Effector CD4-positive, alpha-beta T cell (primary cell): ENCODE measurements at places on chromosomes 6 and 20.

GRCh38 chr6:2784061-2784460 lies 18.9 kb downstream of the WRNIP1 start:
- DNase-seq, result no peak

DNA sequence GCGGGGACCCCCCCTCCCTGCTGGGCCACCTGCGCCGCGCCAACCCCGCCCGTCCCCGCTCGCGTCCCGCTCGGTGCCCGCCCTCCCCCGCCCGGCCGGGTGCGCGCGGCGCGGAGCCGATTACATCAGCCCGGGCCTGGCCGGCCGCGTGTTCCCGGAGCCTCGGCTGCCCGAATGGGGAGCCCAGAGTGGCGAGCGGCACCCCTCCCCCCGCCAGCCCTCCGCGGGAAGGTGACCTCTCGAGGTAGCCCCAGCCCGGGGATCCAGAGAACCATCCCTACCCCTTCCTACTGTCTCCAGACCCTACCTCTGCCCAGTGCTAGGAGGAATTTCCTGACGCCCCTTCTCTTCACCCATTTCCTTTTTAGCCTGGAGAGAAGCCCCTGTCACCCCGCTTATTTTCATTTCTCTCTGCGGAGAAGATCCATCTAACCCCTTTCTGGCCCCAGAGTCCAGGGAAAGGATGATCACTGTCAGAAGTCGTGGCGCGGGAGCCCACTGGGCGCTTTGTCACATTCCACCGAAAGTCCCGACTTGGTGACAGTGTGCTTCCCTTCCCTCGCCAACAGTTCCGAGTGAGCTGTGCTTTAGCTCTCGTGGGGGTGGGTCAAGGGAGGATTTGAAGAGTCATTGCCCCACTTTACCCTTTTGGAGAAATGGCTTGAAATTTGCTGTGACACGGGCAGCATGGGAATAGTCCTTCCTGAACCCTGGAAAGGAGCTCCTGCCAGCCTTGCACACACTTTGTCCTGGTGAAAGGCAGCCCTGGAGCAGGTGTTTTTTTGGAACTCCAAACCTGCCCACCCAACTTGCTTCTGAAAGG lies 2.1 kb downstream of the VEGFA start:
- no peak for DNase-seq

DNA sequence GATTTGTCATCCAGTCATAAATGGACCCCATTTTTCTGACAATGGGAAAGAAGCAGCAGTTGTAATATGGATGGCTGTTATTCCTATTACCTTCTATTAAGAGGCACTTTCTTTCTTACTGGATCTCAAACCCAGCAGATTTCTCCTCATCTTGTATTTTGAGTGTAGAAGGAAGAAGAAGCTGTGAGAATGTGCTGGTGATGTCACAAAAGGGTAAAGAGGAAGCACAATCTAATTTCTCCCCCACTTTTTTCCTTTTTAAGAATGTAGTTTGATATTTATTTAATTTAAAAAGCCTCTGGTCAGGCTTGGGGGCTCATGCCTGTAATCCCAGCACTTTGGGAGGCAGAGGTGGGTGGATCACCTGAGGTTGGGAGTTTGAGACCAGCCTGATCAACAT lies 100.0 kb upstream of the JARID2 start:
- DNase-seq, result no peak

GRCh38 chr6:130158056-130158455 lies 64.7 kb downstream of the SAMD3 start:
- no peak for DNase-seq

DNA sequence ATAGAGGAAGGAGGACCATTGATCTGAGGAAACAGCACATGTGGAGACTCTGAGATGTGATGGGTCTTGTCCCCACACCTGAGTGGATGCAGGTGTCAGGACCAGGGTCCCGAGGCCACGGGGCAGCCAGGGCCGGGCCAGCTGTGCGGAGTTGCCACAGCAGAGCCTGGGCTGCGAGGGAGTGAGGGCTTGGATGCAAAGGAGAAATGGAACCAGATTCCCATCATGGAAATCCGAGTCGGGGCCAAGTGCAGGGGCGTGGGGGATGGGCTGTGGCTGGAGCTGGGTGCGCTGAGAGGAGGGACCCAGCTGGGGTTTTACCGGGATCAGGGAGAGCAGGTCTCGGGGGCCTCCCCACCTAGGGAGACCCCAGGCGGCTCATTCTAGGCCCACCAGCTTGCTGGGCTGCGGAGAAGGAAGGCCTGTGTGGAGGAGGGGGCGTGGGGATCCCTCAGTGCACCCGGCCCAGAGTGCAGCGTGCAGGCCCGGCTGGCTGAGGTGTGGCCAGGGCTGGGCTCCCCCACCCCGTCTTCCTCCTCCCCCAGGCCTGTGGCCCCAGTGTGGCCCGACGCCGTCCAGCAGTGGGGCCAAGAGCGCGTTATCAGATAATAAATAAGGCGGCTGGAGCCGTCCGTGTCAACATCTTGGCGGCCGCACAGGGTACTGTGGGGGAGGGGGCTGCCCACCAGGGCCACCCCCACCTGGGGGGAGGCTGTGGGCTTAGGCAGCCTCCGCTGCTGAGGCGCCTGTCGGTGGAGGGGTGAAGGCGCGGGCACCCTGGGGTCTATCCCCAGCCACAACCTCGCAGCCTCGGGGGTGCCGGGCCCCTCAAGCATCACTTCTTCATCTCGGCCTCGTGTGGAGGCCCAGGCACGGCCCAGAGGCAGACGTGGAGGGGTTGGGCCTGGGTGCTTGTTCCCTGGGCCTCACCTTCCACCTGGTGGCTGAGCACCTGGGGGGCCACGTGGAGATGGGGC lies 17.2 kb downstream of the GATA5 start:
- no peak for DNase-seq

DNA sequence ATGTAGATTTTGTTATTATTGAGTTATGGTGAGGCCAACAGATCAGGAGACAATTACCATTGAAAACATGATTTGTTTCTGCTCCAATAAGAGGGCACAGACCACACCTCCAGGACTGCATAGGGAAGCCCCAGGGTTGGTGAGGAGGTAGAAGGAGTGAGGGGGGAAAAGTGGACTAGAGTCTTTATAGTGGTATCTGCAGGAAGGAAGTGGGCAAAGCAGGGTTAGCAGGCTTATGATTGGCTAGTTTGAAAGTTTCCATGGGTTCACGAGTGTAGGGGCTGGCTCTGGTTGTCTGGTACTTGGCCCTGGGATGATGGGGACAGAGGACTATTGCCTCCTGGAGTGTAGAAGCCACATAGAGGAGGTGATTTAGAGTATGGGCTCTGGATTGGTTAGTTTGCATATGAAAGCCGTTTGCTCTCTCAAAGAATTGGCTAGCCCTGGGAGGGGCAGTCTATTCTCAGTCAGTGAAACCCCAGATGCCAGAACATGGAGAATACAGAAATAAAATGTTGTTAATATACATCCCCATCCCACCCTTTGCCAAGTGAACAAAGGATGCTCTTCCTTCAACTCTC lies 156.6 kb downstream of the KLHL32 start:
- no peak for DNase-seq
